ENCODE measurements at places on chromosomes 11 and 22. TPM values are rescaled to one million over a fixed set of nuclear protein-coding genes. Genes with fewer than 3 reads are reported as not detected.

MMP8 gene
- 0.17 TPM for polyA plus RNA-seq

EXPH5 gene
- polyA plus RNA-seq, result 0.53 TPM

DUSP18 gene
- polyA plus RNA-seq, result not detected

SCO2 gene
- not detected for polyA plus RNA-seq

OR8A1 gene
- 0.04 TPM for polyA plus RNA-seq

APOA4 gene
- polyA plus RNA-seq, result not detected

BAIAP2L2 gene
- 1.3 TPM for polyA plus RNA-seq

UBQLN3 gene
- polyA plus RNA-seq, result not detected

SPINDOC gene
- 22.5 TPM for polyA plus RNA-seq

COMT gene
- 54.0 TPM for polyA plus RNA-seq

TRMT2A gene
- polyA plus RNA-seq, result 32.9 TPM
